ENCODE measurements at places on chromosomes 13 and 19.

DNA sequence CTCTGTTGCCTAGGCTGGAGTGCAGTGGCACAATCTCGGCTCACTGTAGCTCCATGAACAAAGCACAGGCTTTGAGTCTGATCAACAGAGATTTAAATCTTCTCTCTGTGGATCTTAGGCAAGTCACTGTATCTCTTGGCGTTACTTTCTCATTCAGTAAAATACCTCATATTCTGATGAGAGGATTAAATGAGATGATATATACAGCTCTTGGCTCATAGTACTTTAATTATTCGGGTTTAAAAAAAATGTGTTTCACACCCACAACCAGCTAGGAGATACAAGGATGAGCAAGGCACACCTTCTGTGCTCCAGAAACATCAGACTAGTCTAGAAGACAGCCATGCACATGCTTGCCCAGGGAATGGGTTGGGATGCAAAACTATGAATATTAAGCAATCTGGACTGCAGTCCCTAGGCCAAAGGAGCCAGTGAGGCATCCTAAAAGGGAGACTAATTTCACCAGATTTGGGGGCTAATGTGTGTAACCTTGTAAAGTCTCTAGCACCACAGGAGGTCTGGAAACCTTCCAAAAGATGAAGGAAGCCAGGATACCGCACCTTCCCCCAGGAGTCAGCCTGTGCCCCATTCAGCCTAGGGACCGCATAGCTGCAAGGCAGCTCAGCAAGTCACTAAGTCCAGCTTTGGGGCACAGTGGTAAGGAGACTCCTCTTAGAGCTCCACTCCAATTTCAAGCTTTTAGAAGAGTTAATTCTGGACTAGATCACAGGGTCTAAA lies 2.5 kb downstream of the VPS36 start:
- no peak for DNase-seq

- no peak for DNase-seq
These were observed 514.5 kb downstream of the IRS2 start for GRCh38 chr13:109271555-109272541.

DNA sequence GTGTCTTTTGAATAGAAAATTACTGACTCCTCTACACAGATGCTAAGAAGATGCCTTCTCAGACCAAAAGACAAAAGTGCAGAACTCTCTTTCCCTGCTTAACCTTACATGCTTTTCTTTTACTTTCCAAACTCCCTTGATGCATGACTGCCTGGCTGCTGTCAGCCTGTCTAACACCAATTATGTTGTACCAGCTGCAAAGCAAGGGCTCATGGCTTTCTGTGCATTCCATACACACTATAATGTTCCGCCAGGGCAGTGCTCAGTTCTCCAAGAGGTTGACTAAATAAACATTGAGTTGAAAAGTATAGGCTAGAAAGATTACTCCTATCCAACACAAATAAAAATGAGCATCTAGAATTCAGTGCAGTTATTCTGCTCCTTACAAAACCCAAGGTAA lies 330.4 kb upstream of the NBEA start:
- no peak for DNase-seq

GRCh38 chr19:43633520-43633919 lies 6.1 kb downstream of the CADM4 start:
- no peak for DNase-seq

- no peak for DNase-seq
These were observed 10.3 kb downstream of the TBCB start for GRCh38 chr19:36125557-36125956.

- no peak for DNase-seq
These were observed 20.2 kb downstream of the POLR1D start for GRCh38 chr13:27641711-27642502.

DNA sequence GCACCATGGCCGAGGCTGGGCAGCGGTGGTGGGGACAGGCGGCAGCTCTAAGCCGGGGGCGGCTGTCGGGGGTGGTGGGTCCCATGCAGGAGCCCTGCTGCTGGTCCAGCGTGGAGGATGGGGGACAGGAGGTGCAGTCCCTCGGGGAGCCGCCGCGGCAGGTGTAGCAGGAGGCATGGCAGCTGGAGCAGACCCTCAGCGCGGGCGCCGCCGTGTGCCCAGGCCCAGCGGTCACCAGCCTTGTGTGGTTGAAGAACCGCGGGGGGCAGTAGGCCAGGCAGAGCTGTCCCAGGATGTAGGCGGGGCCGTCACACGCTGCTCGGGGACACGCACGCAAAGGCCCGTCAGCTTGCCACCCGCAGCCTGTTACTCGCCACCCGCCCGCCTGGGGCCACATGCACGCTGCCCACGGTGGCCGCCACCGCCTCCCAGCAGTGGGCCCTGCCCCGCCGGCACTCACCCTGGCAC lies 2.9 kb upstream of the C19orf25 start:
- peak; percentile 70 for DNase-seq

DNA sequence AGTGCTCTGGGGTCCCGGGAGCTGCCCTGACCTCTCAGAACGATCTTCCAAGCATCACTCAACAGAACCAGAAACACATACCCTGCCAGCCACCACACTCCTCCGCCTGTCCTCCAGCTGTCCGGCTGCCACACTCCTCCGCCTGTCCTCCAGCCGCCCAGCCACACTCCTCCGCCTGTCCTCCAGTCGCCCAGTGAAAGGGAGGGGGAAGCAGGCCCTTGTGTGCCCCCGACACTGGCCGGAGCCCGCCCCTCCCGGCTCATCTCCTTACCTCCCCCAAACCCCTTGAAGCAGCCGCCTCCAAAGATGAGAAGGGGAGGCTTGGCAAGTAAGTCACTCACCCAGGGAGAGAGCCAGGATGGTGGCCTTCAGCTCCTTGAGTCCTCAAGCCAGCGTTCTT lies 40.2 kb downstream of the STK24 start:
- DNase-seq: no peak

GRCh38 chr19:13152356-13152973 lies 2.3 kb downstream of the IER2 start:
- no peak for DNase-seq

DNA sequence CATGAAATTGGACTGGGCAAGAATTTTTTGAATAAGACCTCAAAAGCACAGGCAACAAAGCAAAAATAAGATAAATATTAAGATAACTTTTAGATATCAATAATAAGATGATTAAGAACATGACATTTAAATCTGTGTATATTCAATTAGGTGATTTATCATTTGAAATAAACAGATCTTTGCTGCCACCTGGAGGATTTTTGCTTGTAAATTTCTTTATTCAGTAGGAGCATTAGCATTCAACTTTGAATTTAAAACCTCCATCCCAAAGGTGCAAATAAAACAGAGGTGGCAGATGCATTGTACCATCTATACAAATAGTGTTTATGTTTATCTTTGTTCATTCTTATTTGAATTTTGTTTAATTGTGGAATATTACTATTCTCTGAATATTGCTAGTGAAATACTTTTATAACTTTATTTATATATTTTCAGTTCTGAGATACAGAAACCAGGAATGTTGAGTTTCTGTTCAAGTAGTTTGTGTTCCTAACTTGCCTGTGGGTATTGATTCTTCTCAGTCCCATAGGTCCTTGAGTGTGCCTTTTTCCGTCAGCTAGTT lies 20.9 kb downstream of the COG6 start:
- DNase-seq: no peak

GRCh38 chr19:10419646-10420443 lies 493 bp upstream of the PDE4A start:
- no peak for DNase-seq

GRCh38 chr13:81021284-81021840 lies 680.4 kb upstream of the SPRY2 start:
- no peak for DNase-seq

GRCh38 chr19:18650468-18651041 lies 13.7 kb downstream of the KLHL26 start:
- no peak for DNase-seq

DNA sequence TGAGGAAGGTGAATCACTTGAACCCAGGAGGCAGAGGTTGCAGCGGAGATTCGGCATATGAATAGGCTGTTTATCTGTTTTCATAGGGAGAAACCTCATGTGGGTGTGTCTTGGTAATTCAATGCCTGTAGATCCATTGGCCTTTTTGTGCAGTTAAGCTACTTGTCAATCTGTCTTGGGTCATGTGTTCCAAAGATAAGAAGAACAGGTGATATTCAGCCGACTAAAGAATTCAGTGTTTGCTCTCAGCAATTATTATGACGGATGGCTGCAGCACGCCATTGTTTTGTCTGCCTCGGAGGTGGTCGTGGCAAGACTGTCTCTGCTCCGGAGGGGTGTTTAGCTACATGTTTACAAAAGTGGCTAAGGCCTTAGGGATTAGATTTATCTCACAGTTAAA lies 573.0 kb upstream of the PCDH9 start:
- DNase-seq: no peak

- no peak for DNase-seq
These were observed 70.8 kb downstream of the LNX2 start for GRCh38 chr13:27549406-27549981.

- no peak for DNase-seq
These were observed 264.3 kb downstream of the FOXO1 start for GRCh38 chr13:40401911-40402776.

DNA sequence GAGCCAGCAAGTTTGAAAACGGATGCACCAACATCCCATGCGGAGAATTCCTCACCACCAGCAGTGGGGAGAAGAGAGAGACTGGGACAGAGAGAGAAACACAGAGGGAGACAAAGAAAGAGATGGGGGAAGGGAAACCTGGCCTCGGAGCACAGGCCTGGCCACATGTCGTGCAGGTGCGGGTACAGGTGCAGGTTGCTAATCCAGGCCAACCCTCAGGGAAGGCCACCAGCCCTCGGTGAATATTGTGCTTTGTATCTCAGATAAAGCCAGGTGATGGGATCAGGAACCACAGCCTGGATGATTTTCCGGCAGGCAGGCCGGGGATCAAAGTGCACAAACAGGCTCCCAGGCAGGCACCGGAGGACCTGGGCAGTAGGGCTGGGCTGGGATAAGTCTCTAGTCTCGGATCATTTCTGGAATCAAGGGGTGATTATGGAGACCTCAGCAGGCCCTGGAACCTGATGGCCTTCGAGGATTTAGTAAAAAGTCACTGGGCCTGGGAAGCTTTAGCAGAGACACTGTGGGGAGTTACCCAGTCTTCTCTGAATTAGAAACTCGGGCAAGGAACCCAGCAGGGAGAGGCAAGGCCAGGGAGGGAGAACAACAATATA lies 3.7 kb downstream of the GAS6 start:
- DNase-seq: peak; percentile 62

- DNase-seq: no peak
These were observed 39.3 kb upstream of the TCF3 start for GRCh38 chr19:1691589-1692290.

GRCh38 chr13:110343241-110343865 lies 36.3 kb downstream of the COL4A2 start:
- no peak for DNase-seq

GRCh38 chr19:6740589-6741343 lies 1.3 kb downstream of the TRIP10 start:
- no peak for DNase-seq

DNA sequence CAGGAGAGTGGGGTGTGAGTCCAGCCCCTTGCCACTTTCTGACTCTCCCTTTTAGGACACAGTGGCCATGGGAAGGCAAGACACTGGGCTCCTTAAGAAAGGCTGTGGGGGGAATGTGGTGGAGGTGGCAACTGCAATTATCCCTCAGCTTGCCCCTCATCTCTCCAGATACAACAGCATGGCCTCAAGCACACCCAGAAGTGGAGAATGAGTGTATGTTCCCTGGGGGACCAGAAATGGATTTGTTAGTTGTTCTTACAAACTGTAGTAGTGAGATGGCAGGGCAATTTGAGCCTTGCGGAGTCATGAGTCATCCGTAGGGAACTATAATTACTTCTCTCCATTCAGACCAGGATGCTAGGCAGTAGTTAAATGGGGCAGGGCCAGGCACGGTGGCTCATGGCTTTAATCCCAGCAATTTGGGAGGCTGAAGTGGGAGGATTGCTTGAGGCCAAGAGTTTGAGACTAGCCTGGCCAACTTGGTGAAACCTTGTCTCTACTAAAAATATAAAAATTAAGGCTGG lies 25.6 kb upstream of the CXCL17 start:
- DNase-seq: no peak

DNA sequence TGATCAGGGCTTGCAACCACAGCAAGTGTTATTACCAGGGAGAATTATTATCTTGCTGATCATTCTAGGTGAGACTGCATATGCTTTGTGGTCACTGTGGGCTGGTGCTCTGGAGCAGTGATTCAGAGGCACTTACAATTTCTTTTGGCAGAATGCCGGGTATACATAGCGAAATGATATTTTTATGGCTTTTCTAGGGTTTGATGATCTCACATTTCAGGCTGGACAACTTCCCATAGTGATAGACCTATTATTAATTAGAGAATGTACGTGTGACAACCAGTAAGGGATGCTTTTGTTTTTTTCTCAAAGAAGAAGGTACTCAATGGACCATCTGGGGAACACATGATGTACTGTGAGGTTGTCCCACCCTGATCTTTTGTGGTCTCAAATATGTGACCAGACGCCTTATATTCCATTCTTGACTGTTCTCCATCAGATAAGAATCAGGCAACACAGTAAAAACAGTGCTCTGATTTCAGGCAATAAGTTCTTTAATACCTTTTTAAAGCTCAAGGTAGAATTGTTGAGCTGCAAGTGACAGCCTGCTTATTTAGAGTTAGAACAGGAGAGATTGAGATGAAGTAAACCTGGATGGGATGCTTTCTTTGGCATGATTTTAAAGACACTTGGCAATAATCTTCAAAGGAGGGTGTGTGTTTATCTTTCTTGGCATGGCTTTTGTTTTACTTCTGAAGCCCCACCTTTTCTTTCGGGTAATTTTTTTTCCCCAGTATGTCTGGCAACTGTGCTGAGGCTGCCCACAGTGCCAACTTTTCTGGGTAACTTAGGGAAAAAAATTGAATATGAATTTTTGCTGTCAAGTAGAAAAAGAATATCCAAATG lies 27.4 kb upstream of the SCEL start:
- no peak for DNase-seq

- DNase-seq: no peak
These were observed at the start of gene PPFIA3 for GRCh38 chr19:49119411-49120324. PPFIA3 (plus strand) TSS chr19:49119544; CDS start chr19:49127874, 8,330 bp downstream.

DNA sequence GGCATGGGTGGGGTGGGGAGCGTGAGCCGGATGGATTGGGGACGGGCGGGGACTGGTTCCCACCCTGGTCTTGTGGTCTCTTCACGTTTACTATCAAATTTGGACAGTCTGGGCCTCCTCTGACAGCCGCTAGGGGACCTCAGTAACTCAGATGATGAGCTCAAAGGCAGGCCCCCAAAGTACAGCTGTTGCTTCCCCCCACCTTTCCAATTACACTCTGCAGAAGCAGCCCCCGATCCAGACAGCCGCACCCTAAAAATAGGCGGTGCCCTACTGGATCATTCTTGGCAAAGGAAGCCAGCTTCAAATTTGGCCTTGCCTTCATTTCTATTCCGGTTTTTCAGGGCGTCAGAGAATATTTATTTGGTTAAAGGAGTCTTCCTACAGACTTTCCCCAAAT lies 1.9 kb upstream of the FOXO1 start:
- no peak for DNase-seq

- DNase-seq: no peak
These were observed 17.2 kb downstream of the FGF9 start for GRCh38 chr13:21688056-21688455.

GRCh38 chr13:79943346-79944023 lies 397.4 kb downstream of the SPRY2 start:
- no peak for DNase-seq

All from type B pancreatic cell (in vitro differentiated cells).